Cerebellum (tissue), 4 donors: ENCODE measurements at places on chromosomes 4 and X.

DNA sequence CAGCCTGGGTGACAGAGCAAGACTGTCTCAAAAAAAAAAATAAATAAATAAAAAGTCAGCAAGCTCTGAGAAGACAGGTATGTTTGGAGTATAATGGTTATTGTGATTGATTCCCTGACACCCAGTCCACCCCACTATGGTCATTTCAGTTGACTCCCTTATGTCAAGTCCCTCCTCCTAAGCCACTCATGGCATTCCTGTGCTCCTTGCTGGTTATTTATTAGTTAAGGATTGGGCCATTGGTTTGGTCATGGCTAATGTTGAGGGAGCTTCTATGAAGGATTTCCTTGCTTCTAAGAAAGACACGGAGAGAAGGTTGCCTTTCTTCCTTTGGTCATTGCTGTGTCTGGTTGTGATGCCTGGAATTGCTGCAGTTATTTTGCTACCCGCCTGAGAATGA lies 140.1 kb downstream of the UCHL1 start:
- DNase-seq = no peak

DNA sequence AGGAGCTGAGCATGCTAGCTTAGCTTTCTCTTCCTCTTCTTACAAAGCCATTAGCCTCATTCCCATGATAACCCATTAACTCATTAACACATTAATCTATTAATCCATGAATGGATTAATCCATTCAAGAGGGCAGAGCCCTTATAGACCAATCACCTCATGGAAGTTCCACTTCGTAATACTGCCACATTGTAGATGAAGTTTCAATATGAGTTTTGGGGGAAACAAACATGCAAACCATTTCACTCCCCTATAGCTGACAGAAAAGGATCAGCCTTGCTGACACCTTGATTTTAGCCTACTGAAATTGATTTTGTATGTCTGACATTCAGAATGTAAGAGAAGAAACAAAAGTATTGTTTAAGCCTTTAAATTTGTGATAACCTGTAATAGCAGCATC lies 251.8 kb upstream of the GALNTL6 start:
- no peak for DNase-seq

GRCh38 chrX:31139961-31140360 lies 68.1 kb upstream of the FTHL17 start:
- no peak for DNase-seq

- DNase-seq = no peak
Observed at GRCh38 chr4:7771541-7772507, 167.8 kb downstream of the AFAP1 start.

DNA sequence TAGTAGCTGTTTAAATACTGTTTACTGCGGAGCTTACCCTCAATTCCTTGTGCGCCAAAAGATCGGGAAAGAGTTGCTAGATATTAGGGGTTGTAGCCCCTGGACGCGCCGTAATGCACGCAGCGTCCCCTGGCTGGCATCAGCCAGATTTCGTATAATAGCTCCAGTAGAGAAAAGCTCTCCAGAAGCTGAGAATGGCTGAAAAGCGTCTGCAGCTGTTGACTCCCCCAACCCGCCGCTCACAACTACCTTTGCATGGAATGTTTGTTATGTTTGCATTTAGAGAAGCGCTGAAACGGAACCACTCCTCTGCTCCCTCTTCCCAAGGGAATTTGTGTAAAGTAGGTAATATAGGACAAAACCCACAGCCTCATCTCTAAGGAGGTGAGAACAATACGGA lies 3.7 kb downstream of the DOCK11 start:
- no peak for DNase-seq
